ENCODE measurements at places on chromosomes 1 and 21.

DNA sequence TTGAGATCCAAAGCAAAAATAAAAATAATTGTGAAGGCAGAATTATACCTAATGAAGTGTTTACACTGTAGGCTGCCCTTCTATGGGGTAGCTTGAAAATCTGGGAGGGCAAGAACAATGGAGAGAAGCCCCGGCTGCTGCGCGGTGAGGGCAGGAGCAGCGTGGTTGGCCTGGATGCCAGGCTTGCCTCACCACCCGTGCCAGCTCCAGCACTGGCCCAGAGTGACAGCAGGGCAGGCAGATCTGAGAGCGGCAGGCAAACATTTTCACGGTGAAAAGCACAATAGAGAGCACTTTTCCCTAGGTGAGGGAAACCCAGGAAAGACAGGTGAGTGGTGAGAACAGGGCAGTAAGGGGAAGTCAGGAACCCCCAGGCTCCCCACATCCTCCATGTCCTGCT, 1.4 kb downstream of the PROK1 start:
- DNase-seq: no peak

- no peak for DNase-seq
These were observed 151.6 kb downstream of the AJAP1 start for GRCh38 chr1:4805987-4806386.

- no peak for DNase-seq
These were observed 11.5 kb downstream of the ARHGEF16 start for GRCh38 chr1:3465935-3466321.

- no peak for DNase-seq
These were observed 51.4 kb downstream of the GRIK1 start for GRCh38 chr21:29888437-29888836.

DNA sequence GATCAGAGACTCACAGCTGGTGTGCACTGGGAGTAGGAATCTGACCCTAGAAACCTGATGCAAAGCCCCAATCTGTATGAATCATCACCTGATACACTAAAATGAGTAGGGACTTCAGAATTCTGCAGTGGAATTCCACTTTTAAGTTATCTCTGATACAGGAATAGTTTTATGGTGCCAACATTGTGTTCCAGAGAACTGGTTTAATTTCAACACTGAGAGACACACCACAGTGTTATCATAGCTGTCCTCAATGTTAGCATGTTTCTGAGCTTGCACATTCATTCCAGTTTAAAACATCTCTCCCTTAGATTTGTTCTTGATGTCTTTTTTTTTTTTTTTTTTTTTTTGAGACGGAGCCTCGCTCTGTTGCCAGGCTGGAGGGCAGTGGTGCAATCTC, 7.1 kb downstream of the UTS2 start:
- no peak for DNase-seq

- no peak for DNase-seq
These were observed 18.5 kb upstream of the S100A7 start for GRCh38 chr1:153478692-153479618.

- no peak for DNase-seq
These were observed 124.8 kb upstream of the GRIK3 start for GRCh38 chr1:37159102-37159501.

DNA sequence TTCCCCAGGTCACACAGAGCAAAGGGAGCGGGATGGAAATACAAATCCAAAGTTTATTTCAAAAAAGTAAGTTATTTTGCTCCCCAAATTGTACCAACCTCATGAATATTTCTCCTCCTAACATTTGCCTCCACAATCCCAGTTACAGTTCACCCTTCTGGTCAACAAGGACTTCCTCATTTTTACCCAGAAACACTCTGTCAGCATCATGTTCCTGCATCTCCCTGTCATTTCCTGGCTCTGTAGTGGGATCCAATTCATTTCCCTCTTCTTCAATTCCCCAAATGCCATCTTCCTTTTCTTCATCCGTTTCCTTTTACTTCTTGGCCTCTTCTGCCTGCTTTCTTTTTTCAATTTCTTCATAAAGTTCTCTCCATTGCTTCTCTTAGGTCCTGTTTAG, 32.0 kb upstream of the EPS15 start:
- no peak for DNase-seq

- no peak for DNase-seq
These were observed 587.9 kb downstream of the ADGRL2 start for GRCh38 chr1:82388679-82389078.

DNA sequence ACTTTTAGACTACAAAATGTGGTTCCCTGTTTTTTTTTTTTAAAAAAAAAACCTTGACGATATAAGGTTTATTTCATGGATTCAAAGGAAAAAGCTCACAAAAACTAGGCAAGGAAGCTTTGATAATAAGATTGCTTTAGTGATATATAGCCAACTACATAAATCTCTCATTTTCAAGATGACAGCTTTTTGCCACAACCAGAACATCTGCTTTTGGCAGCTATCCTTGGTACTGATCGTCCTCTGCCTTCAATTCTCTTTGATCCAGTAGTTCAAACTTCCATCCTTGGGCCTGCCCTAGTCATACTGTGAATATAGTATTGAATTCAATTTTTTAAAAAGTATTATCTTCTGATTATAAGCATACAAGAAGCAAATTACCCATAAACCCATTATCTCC, 72.9 kb upstream of the CD53 start:
- no peak for DNase-seq

- no peak for DNase-seq
These were observed 16.4 kb downstream of the FOXJ3 start for GRCh38 chr1:42318601-42319000.

GRCh38 chr1:187001198-187001889, 172.6 kb downstream of the PLA2G4A start:
- DNase-seq: no peak

GRCh38 chr1:94670273-94670672, 128.7 kb upstream of the F3 start:
- no peak for DNase-seq

DNA sequence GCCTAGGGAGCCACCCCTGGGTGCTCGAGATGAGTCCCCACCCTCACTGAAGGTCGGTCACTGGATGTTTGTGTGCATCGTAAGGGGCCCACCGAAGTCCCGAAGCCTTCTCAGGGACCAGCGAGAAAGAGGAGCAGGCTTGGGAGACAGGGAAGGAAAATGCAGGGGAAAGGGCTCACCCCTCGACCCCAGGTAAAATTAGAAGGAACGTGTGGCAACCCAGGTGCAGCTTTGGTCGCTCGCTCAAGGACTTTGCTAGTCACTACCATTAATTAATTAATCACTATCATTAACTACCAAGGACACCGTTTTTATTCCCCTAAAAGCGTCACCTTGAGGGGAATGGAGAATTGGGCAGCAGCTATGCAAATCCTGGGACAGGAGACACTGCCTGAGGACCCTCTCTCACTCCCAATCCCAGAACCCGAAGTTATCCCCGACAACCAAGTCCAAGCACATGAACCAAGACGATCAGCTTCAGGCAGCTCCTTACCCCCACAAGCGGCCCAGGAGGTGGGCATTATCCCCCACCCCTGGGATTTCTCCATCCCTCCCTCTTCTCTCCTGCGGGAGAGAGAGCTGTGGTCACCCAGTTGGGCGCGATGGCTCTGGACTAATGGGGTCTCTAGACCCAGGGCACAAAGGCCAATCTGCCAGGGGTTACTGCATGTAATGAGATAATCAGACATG, 4.2 kb upstream of the SIM2 start:
- DNase-seq: no peak

GRCh38 chr1:195376190-195376589, 1232.0 kb downstream of the KCNT2 start:
- DNase-seq: peak; percentile 3

GRCh38 chr21:19999369-20000272, 998.6 kb upstream of the NCAM2 start:
- no peak for DNase-seq

- no peak for DNase-seq
These were observed 149.4 kb downstream of the TRABD2B start for GRCh38 chr1:47847763-47848162.

GRCh38 chr1:201702936-201703335, 126.0 kb upstream of the IPO9 start:
- no peak for DNase-seq

- no peak for DNase-seq
These were observed 33.8 kb downstream of the PLEKHA6 start for GRCh38 chr1:204325944-204326343.

- DNase-seq: no peak
These were observed 165.6 kb downstream of the SIPA1L2 start for GRCh38 chr1:232464325-232464724.

GRCh38 chr1:228440761-228441500, 24.3 kb upstream of the TRIM17 start:
- DNase-seq: no peak

DNA sequence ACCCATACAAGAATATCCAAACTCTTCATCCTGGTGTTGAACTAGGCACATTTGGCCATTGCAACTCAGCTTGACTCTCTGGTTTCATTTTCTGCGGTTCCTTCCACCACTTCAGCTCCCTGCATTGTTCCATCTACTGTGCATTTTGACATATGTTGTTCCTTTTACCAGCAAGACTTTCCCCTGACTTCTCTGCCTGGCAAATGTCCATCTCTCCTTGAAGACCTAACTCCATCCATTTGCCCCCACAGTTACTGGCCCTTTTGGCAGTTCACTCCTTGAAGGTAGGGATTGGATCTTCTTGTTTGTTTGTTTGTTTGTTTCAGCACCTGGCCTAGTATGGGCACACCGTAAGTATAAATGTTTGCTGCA, 8.7 kb downstream of the PADI2 start:
- no peak for DNase-seq

DNA sequence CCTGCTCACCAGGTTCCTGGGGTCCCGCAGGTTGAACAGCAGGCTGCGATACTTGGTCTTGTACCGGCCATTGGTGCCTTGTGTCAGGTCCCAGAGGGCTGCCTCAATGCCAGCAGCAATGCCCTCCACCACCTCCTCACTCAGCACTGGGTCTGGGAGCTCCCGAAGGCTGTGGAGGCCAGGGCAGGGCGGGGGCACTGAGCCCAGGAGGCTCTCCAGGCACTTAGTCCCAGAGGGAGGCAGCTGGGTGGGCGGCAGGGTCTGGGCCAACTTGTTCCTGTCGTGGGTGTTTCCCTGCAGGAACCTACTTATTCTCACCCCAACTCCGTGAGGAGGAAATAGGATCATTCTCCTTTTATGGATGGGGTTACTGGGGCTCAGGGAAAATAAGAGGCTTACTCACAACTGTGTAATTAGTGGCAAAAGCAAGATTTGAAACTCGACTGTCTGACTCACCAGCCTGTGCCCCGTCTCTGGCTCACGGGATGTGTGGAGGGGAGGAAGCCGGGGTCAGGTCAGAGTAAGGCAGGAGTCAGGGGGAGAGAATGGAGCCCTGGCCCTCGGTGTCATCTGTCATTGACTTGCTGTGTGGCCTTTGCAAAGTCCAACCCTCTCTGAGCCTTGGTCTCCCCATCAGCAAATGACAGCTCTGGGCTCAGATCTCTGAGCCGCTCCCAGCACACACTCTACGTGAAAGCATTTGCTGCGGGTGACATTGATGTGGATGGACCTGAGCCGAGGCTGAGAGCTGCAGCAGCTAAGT, 17.2 kb downstream of the SPOCD1 start:
- peak; percentile 34 for DNase-seq

- DNase-seq: no peak
These were observed 104.9 kb upstream of the PTGFR start for GRCh38 chr1:78385744-78386462.

DNA sequence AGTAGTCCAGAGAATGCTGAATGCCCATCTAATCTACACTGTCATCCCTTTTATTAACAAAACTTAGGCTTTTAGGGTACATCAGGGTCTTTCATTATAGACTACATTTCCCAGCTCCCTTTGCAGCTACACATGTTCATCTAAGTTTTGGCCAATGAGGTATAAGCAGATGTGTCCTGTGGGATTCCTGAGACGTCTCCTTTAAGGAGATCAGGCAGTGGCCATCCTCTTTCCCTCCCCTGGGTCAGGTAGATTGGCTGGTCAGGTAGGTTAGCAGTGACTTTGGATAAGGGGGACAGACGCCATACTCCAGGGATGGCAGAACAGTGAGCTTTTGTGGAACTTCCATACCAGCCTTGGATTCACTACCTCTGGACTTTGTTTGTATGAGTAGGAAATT, 188.3 kb downstream of the FGGY start:
- no peak for DNase-seq

DNA sequence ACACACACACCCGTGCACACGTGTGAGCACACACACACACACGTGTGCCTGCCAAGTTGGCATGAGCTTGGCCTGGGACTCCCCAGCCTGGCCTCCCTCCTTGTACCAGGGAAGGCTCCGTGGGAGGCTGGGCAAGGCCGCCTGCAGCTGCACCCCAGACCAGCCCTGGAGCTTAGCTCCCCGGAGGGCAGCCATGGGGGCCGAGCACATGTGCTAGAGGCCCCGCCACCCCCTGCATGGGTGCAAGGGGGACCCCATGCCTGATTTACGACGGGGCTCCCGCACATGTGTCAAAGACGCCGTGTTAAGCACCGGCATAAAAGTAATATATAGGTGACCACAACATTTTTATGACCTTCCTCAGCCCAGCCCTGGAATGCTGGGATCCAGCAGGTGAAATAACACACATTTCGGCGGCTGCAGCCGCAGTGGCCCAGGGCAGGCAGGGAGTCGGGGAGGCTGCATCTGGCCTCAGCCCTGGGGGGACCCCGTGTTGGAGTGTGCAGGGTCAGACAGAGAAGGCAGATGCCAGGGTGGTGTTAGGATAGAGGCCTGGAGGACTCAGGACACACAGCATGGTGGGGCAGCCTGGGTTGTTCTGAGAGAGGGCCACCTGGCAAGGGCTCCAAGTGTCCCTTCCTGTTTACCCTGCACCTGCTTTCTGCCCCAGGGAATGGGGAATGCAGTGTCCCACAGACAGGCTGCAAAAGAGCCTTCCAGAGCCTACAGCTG, 56.3 kb downstream of the WNT9A start:
- no peak for DNase-seq

GRCh38 chr1:7009741-7010525, 224.7 kb downstream of the CAMTA1 start:
- DNase-seq: no peak

- peak; percentile 28 for DNase-seq
These were observed 40.5 kb upstream of the SRP9 start for GRCh38 chr1:225737161-225737560.

GRCh38 chr1:178659789-178660208, 65.2 kb upstream of the RALGPS2 start:
- DNase-seq: no peak
